ENCODE measurements at places on chromosomes 2 and 18.

DNA sequence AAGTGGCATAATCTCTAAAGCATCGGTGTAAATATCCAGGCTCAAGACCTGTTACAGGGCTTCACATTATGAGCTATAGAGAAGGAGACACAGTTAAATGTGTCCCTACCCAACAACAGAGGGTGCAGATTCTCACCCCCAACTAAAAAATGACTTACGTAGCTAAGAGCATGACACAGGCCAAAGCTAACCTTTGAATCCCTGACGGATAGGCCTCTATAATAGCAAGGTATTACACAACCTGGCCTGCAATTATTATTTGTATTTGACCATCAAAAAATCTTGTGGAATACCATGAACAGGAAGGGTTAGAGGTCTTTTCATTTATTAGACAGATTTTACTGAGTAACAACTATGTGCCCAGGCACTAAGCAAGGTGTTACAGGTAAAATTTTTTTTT is 45.1 kb downstream of the RNU4ATAC start:
- DNase-seq, result no peak

GRCh38 chr2:237874585-237875161 is 15.2 kb downstream of the RAMP1 start:
- DNase-seq, result no peak

GRCh38 chr2:212726403-212726802 is 187.8 kb upstream of the ERBB4 start:
- no peak for DNase-seq

DNA sequence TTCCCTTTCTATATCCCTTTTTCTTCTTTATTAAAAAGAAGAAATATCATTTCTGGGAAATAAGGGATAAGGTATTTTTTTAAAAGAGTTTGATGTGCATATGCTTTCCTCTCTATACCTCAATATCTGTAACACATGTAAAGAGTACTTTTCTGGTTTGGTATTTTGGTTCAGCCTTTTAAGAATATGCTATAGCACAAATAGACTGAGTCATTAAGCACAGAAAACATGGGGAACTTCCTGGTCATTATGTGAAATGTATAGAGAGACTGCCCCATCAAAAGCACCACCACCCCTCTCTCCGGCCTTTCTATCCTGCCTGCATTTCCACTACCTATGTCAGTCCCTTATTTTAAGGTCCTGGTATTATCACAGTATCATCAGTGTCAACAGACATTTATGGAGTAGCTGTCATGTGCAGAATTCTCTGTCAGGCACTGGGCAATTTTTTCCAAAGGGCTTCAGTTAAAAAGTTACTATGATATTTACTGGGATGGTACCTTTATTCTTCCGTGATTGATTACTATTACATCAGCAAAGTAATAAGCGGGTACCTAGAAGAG is 88.4 kb downstream of the ALPK2 start:
- DNase-seq, result no peak

DNA sequence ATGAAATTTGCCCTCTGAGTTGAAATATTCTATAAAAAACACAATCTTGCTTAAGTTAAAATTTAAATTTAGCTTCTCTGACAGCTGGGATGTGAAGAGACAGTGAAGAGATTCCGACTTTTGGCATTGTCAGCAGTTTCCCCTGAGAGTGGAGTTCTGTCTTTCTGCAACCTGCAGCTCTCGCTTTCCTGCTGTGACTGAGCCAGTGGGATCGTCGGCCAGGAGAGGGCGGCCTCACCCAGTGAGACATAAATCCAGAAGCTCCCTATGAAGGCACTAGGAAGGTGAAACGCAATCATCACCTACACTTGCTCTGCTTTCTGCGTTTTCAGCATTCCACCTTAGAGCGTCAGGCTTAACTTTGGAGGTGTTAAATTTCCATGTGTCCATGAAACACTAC is 75.4 kb upstream of the HNMT start:
- peak; percentile 42 for DNase-seq

- peak; percentile 11 for DNase-seq
Observed at GRCh38 chr2:45578056-45578843, 32.8 kb downstream of the SRBD1 start.

DNA sequence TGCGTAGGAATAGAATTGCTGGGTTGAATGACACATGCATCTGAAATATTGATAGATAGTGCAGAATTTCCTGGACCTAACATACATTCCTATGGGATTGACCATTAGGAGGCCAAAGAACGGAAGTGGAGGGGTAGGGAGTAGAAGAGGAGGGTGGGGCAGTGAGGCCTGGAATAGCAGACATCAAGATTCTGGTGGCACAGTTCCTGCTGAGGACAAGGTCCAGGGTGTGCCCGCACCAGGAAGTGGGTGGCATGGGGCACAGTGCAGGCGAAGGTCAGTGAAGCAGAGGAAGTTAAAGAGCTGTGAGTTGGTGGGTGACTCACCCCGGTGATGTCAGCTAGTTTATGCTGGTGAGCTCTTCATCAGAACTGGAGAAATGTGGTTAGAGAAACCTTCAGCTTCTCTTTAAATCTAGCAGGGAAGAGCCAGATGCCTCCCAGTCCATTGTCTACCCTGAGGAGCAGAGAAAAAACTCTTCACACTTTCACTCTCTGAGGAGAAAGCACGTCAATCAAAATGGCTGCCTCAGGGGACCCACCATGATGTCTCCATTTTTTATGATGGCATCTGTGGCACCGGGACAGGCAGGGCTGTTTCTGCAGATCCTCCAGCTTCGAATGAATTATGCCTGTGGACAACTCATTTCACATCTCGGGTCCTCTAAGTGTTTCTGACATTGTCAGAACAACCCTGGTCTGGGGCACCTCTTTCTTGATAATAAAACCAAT is 55.9 kb upstream of the CTLA4 start:
- no peak for DNase-seq

DNA sequence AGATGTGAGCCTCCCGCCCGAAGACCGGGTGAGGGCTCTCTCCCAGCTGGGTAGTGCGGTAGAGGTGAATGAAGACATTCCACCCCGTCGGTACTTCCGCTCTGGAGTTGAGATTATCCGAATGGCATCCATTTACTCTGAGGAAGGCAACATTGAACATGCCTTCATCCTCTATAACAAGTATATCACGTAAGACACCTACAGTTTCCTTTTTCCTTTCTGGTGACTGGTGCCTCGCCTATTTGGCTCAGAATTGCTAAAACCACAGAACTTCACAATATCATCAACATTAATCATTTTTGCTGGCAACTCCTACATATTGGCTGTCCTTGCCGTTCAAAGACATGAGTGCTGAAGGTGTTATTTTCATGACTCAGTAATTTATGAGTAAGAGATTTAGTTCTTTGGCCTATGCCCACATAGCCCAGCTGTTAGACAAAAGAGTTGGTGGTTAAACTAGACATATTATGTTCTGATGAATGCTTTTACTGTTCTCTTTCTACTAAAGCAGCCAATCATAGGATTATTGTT is 2.2 kb downstream of the STAMBP start:
- no peak for DNase-seq

GRCh38 chr2:217816396-217816869 is 186.4 kb downstream of the TNS1 start:
- no peak for DNase-seq

DNA sequence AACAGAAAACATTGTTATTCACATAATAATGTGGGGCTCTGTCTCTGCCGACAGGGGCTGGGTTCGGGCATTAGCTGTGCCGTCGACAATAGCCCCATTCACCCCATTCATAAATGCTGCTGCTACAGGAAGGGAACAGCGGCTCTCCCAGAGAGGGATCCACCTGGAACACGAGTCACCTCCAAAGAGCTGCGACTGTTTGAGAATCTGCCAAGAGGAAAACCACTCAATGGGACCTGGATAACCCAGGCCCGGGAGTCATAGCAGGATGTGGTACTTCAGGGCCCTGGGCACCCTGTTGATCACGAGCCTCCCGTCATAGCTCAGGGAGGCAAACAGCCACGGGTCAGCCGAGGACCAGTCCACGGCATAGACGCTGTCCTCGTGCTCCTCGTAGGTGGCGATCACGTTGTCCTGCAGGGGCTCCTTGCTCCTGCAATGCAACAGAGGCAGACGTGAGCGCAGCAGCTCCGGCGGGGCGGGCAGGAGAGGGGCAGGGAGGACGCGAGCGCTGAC is 188.5 kb downstream of the EIPR1 start:
- no peak for DNase-seq

DNA sequence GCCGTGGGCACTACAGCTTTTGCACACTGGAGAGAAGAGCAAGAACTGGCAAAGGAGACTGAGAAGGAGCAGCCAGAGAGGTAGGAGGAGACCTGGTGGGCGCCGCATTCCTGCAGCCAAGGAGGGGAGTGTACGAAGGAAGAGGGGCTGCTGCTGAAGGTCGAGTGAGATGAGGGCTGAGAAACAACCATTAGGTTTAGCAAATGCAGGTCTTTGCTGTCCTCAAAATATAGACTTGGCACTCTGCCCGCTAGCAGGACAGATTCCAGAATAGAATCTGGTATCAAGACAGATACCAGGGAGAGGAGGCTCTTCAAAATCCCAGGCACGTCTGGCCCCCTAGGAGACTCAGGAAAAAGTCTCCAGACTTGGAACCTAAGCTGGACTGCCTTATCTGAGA is 83.0 kb downstream of the TGOLN2 start:
- no peak for DNase-seq

DNA sequence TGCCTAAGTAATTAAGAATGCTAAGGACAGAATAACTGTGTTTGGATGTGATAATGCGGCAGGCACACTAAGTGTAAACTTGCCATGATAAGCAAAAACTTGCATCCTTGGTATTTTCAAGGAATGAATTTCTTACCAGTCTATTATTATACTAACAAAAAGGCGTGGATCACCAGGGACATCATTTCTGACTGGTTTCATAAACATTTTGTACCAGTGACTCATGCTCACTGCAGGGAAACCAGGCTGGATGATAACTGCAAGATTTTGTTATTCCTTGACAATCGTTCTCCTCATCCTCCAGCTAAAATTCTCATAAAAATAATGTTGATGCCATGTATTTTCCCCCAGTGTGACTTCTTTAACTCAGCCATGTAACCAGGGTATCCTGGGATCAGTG is 289.5 kb downstream of the CDCA7 start:
- no peak for DNase-seq

- DNase-seq, result no peak
Observed at GRCh38 chr18:39607034-39607433, 2041.4 kb upstream of the CELF4 start.

- DNase-seq, result no peak
Observed at GRCh38 chr18:48036226-48036625, 105.8 kb upstream of the SMAD2 start.

DNA sequence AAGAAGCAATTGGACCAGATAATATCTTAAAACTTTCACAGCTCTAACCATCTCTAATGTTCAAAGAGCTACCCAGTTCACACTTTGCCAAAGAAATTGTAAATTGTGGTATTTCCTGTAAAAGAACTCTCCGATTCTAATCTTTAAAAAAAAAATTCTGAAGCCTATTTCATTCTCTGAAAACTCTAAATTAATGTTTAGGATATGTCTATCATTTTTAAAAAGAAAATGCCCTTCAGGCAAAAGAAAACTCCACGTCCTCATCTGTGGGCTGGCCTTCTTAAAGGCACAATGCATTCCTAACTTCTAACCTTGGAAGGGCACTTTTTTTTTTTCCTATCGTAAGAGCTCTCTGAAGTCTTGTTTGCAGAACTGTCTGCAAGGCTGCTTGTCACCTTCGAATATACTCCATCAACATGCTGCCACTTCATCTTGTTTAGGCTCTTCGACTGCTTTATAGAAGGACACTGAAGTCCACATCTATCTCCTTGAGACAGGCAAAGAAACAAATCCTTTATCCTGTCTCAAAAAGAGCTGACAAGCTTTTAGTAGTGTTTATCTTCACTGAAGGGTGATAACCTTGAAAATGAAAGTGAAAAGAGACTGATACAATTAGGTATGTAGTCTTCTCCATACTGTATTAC is 124.3 kb upstream of the SLC39A10 start:
- DNase-seq, result no peak

- DNase-seq, result no peak
Observed at GRCh38 chr2:8486141-8486540, 195.7 kb upstream of the ID2 start.

GRCh38 chr2:209638346-209638745 is 133.3 kb upstream of the UNC80 start:
- no peak for DNase-seq

DNA sequence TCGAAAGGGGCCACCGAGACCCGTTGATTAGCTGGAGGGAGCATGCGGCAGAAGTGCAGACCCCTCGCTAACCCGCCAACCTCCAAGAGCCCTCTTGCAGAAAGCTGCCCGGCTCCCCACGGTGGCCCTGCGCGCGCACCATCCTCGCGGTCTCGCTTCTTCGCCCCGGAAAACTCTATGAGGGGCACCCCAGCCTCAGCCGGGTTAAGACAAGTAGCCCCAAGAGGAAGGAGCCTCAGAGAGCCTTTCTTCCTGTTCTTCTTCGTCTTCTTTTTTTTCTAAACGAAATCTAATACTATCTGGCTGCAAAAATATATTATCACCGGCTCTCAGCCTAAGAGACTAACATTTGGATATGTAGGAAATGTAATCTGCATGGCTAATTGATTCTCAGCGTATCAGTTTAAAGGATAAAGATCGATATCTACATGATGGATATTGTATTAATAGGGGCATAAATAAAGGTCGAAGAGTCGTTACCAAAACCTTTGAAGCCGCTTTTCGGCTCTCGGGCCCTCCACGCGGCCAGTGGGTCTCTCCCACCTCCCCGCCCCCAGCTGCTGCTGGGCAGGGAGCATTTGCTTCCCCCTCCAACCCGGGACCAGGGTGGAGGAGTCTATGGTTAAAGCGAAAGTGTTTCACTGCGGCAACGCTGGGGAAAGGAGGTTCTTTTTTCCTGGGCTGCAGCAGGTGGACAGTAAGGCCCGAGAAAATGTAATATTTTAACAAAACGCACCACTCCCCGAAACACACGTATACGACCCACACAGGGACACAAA is 6.1 kb upstream of the PAX3 start:
- DNase-seq, result peak; percentile 14

GRCh38 chr2:54456612-54457322 is 640 bp downstream of the SPTBN1 start:
- DNase-seq, result no peak

- no peak for DNase-seq
Observed at GRCh38 chr2:119579424-119580295, 35.4 kb downstream of the CFAP221 start.

DNA sequence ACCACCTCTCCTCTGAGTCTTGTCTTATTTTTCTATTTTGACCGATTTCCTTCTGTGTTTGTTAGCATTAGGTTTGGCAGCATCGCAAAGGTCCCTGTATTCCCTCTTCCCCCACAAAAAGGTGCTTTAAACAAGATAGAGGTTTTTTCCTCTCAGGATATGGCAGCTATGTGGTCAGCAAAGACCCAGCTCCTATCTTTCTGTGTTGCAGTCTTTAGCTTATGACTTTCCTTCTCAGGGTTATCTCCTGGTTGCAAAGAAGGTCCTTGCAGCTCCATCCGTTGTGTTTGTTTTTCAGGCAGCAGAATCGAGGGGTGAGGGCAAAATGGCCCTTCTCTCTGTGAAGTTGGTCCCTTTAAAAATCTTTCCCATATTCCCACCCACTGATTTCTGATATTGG is 38.4 kb downstream of the GALNT1 start:
- no peak for DNase-seq

- peak; percentile 96 for DNase-seq
Observed at GRCh38 chr2:225334514-225334913, 65.0 kb upstream of the NYAP2 start.

- no peak for DNase-seq
Observed at GRCh38 chr2:88090446-88091283, 23.0 kb downstream of the SMYD1 start.

- peak; percentile 98 for DNase-seq
Observed at GRCh38 chr18:10020171-10020570, 106.4 kb downstream of the VAPA start.

GRCh38 chr2:36172824-36173223 is 182.8 kb upstream of the CRIM1 start:
- DNase-seq, result no peak

- no peak for DNase-seq
Observed at GRCh38 chr2:176780348-176780747, 432.2 kb upstream of the HNRNPA3 start.

Data from NCI-H748 treated with DMSO at 0.1 percent for 48 hours (cell line).